ENCODE measurements at places on chromosomes 2 and 18. TPM values are rescaled to one million over a fixed set of nuclear protein-coding genes. Genes with fewer than 3 reads are reported as not detected.
A peak's percentile ranks its signal among the peaks of the same experiment; 100 is the strongest.

DNA sequence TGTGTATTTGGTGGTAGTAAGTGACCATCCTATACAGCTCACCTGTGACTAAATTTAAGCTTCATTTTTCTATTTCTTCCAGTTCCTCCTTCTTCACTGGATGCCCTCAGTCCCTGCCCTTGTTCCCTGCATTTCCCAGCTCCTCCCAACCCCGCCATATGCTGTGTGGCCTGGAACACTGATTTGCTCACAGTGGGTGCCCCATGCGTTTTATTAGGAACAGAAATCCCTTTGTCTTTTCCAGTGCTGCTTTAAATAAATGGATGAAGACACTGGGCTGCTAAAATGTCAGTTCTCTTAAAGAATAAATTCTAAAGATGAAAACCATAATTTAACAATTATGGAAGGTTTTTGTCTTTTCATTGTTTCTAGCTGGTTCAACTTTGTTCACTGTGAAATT lies 477.3 kb downstream of the DCDC2C start:
- no peak for DNase-seq
- H3K4me3 ChIP-seq: no peak overlapping the region
- H3K27ac ChIP-seq: no peak overlapping the region
- H3K4me1 ChIP-seq: no peaks in the 10 kb centered on the region

DNA sequence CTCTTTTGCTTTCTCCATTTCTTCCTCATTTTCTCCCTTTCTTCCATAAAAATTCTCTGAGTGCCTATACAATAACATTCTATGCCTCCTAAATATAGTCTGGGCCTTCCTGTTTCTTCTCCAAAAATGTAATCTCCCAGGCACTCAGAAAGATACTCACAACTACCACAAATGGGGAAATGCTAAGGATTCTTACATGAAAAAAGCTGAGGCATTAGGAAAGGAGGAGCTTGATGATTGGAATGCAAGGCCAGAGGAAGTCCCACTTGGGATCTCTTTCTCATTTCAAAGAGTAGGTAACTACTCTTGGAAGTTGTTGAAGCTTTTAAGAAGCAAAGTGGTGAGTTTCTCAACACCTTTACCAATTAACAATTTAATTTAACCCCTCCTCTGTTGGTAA lies 3.4 kb downstream of the VSNL1 start:
- H3K4me3 ChIP-seq: no peak overlapping the region
- no peaks in the 10 kb centered on the region for H3K36me3 ChIP-seq
- peaks cover 51% of the 10 kb centered on the region for H3K27me3 ChIP-seq
- no peaks in the 10 kb centered on the region for H3K4me1 ChIP-seq
- no peak overlapping the region for H3K27ac ChIP-seq

DNA sequence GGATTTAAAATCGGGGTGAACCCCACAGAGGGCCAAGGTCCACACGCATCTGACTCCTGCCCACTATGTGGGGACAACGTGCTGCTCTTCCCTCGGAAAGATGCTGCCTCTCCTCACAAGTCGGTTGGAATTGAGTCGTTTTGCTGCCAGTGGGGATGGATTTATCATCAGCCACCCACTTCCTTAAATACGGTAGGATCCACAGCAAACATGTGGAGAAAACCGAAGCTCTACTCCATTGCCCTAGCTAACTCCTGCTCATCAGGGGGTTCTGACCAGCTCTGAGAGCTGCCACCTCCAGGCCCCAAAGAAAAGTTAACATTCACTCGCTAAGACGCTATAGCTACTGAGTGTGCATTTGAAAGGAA lies 80.9 kb downstream of the CHRNA1 start:
- no peak for DNase-seq
- peaks cover 18% of the 10 kb centered on the region for H3K36me3 ChIP-seq
- H3K4me1 ChIP-seq: peaks cover 63% of the 10 kb centered on the region
- H3K27ac ChIP-seq: peak overlapping the region; percentile 87
- H3K27me3 ChIP-seq: no peaks in the 10 kb centered on the region
- peak overlapping the region; percentile 83 for H3K4me3 ChIP-seq

GRCh38 chr18:55781481-55781957 lies 193.5 kb upstream of the TCF4 start:
- peaks cover 43% of the 10 kb centered on the region for H3K27me3 ChIP-seq
- H3K27ac ChIP-seq: no peak overlapping the region
- peaks cover 2% of the 10 kb centered on the region for H3K36me3 ChIP-seq
- DNase-seq: no peak

DNA sequence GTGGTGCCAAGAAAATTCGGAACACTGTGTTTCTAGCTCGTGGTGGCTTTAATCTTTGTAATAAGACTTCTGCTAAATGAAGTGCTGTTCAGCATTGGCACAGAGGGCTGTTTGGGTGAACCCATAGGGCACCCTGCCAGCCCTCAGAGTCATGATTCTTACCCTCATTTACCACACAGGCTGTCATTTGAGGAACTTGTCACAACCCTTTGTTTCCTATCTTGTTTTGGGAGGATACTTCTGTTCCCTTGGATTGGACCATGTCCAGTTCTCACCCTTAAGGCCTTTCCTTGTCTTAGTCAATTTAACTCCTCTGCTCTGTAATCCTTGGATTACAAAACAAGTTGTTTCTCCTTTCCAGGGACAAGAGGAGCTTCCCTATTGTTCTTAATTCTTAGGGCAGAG lies 225.7 kb downstream of the MTX2 start:
- H3K4me3 ChIP-seq: no peak overlapping the region
- no peak overlapping the region for H3K27ac ChIP-seq

DNA sequence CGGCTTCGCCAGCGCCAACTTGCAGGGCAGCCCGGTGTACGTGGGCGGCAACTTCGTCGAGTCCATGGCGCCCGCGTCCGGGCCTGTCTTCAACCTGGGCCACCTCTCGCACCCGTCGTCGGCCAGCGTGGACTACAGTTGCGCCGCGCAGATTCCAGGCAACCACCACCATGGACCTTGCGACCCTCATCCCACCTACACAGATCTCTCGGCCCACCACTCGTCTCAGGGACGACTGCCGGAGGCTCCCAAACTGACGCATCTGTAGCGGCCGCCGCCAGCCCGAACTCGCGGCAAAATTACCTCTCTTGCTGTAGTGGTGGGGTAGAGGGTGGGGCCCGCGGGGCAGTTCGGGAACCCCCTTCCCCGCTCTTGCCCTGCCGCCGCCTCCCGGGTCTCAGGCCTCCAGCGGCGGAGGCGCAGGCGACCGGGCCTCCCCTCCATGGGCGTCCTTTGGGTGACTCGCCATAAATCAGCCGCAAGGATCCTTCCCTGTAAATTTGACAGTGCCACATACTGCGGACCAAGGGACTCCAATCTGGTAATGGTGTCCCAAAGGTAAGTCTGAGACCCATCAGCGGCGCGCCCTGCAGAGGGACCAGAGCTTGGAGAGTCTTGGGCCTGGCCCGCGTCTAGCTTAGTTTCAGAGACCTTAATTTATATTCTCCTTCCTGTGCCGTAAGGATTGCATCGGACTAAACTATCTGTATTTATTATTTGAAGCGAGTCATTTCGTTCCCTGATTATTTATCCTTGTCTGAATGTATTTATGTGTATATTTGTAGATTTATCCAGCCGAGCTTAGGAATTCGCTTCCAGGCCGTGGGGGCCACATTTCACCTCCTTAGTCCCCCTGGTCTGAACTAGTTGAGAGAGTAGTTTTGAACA lies 15.1 kb downstream of the HOXD3 start:
- no peaks in the 10 kb centered on the region for H3K36me3 ChIP-seq
- H3K27me3 ChIP-seq: peaks cover 85% of the 10 kb centered on the region

HJURP gene
- total RNA-seq: 145 TPM

DES gene
- not detected for total RNA-seq

TRPM8 gene
- total RNA-seq: not detected

REG3A gene
- not detected for total RNA-seq

GALNT5 gene
- not detected for total RNA-seq

PLEK gene
- 42.5 TPM for total RNA-seq

XPO1 gene
- 198 TPM for total RNA-seq

CPS1 gene
- 1.3 TPM for total RNA-seq

GRB14 gene
- total RNA-seq: not detected

FZD7 gene
- total RNA-seq: 3.4 TPM

PDE1A gene
- not detected for total RNA-seq
